ENCODE measurements at places on chromosomes 3 and 15.

DNA sequence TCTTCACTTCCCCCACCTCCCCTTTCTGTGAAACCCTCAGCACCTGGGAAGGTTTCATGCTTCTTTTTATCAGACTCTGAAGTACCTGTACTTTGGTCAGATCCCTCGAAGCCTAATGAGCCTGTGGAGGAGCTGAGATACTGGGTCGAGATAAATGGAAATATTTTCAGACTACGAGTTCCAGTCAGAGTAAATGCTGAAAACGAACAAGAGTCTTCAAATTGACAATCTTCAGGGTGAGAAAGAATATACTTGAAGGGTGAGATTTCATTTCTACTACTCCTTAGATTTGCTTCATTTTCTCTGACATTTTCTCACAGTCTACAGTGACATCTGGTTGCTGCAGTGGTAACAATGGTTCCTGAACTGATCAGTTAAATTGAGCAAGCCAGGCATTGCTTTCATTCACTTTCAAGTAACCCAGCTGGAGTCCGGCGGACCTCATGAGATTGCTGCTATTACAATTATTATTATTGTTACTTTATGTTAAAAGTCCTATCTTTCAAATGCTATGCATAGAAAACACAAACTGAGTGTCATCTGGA lies 337.2 kb downstream of the VGLL3 start:
- DNase-seq, result no peak

DNA sequence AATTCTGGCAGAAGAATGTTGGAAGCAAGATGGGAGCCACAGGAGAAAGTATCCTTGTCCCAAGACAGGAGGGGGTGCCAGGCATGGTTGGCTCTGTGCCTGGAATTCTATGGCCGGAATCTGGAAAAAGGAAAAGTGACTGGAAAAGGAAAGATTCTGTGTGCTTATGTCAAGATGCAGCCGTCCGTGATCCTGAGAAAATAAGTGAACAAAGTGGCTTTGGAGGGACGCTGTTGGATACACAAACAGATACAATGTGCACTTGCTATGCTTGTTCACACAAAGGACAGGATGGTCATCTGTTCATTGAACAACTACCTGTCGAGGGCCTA lies 28.5 kb upstream of the MUC20 start:
- DNase-seq, result no peak

- DNase-seq, result no peak
Measured at GRCh38 chr15:50906954-50907600, 1.4 kb upstream of the AP4E1 start.

DNA sequence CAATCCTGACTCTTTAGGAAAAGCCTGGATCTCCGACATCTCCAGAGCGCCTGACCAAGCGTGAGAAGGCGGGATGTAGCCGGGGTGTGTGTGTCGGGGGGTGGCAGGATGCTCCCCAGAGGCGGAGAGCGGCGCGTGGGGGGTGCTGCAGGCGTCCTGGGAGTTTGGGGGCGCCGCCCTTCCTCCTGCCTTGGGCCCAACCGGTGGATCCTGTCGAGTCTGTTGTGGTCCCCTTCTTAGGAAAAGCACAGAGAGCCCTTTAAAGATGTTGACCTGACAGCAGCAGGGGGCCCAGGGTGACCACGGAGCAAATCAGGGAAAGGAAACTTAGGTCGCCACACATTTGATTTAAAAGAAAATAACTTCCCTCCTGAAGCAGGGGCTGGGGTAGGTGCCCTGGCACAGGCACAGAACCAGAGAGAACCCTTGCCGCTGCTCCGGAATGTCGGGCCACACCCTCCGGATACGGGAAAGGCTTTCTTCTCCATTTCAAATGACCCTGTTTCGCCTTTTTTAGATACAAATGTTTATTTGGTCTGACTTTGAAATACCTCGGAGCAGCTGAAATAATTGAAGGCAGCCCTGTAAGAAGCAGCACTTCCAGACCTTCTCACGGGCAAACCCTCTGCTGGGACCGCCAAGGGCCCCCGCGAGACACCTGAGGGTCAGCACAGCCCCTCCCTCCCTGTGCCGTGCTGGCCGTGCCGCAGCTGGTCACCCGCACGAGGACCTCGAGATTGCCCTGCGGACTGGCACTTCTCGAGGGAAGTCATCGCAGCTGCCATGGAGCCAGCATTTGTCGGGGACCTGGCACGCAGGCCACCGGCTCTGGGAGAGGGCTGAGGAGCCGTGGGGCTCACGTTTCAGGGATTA lies 102.9 kb upstream of the KLF13 start:
- no peak for DNase-seq

DNA sequence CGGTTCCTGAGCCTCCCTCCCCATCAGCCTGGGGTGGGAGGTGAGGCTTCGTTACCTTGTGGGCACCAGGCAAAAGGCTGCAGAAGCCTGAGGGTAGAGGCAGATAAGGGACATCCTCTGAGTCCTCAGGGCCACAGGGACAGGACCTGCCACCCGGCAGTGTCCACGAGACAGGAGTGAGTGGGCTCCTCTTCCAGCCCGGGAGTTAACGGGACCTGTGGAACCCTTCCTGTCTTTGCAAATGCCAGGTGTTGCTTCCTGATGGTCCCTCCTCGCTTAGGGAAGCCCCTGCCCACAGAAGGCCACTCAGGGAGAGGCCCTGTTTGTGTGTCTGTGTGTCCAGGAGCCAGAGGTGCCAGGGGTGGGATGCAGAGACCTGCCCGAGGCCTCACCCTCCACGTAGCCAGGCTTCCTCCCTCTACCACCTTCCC lies 111.1 kb upstream of the ALDH1A3 start:
- no peak for DNase-seq

DNA sequence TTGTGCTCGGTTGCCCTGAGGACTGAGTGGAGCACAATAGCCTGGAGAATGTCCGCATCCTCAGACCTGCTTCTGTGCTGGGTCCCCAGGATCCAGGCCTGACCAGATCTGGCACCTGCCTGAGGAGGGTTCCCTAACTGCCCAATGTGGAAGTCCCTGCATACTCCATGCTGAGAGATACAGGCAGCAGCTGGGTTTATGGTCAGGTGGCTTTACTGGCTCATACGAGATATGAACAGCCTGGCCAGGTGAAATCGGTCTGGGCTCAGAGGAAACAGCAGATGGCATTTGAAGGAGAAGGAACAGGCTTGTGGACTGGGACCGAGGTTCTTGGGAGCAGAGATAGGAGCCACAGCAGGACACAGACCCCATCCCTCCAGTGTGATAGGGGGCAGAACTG lies 18.2 kb upstream of the KIF23 start:
- DNase-seq, result no peak

GRCh38 chr3:46349484-46350261 lies 4.2 kb upstream of the CCR2 start:
- DNase-seq, result no peak

DNA sequence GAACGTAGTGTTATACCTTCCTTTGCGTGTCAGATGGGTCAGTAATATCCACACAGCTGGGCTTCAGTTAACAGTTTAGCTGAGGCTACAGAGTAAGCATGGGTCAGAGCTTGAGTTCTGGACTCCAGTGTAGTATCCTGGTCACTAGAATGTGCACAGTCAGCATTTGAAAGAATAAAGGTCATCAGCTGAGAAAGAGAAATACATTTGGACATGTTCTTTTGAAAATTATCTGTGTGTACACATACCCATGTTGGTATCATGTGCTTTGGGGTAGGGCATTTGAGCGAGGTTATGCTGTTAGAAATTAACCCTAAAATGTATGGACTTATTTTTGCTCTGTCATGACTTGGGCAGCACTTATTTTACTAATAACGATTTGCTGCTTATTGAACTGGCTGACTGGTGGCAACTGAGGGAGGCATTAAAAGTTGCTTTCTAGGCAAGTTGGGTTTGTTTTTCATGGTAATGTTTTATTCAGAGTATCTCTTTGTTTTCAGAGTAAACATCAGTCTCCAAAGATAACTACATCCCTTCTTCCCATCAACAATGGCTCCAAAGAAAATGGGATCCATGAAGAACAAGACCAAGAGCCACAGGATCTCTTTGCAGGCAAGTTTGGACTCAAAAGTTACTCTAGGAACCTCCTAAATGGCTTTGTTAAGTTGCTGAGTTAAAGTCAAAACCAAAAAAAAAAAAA lies 16.4 kb downstream of the SNX1 start:
- DNase-seq, result no peak

Measured in HCEC 1CT (cell line).